AG08395 (cell line): ENCODE measurements at places on chromosomes 5 and 9.
A peak's percentile ranks its signal among the peaks of the same experiment; 100 is the strongest.

GRCh38 chr5:177452688-177453638, 6.3 kb downstream of the PRR7 start:
- no peak for DNase-seq

- no peak for DNase-seq
These were observed 24.3 kb downstream of the SHB start for GRCh38 chr9:38044706-38045105.

DNA sequence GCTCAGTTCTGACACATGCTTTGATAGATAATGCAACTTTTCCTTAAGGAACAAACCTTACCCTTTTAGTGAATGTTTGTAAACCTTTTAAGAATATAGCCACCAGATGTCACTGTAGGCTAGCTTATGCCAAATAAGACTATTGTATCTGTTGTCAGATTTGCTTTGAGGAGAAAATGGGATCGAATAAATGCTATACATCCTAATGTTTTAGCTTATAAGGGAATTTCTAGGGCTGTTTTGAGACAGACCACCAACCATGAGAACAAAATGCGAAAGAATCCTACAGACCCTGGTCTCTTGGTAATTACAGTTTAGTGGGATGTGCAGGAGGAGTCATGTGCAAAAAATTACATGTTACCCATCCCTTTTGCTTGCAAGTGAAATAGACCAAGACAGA, 127.6 kb upstream of the NMUR2 start:
- peak; percentile 46 for DNase-seq

DNA sequence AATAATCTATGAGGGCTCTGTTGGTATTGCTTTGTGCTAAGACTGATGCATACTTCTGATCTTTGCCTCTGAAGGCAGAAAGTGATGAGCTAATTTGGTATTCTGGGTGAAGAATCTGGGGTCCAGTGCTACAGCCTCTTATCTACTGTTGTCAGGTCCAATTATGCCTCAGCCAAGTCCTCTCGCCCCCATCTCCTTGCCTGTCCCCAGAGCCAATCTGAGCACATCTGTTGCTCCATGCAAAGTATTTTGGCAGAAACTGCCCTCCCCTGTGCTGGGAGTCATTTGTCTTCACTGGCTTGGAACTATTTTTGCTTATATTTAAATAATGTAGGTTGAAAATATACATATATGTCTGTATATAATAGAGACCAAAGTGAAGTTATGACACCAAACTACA, 23.4 kb downstream of the LSM11 start:
- no peak for DNase-seq

GRCh38 chr9:121498487-121499176, 1.0 kb downstream of the GGTA1 start:
- peak; percentile 41 for DNase-seq

DNA sequence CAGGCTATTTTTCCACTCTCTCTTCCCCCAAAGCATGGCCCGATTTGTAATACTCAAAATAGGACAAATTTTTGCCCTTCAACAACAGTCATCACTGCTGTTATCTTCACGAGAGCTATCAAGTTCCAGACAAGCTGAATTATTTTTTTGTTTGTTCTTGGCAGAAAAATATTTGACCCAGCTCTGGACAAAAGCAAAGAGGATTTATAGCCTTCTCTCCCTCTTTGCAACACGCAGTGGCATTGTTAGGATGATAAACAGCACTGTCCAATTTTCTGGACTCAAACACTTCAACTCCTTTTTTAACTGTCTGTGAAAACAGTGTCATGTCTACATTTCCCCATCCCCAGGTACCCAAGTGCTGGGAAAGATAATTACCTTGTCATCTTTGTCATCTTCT, 160.3 kb downstream of the SLF1 start:
- no peak for DNase-seq

DNA sequence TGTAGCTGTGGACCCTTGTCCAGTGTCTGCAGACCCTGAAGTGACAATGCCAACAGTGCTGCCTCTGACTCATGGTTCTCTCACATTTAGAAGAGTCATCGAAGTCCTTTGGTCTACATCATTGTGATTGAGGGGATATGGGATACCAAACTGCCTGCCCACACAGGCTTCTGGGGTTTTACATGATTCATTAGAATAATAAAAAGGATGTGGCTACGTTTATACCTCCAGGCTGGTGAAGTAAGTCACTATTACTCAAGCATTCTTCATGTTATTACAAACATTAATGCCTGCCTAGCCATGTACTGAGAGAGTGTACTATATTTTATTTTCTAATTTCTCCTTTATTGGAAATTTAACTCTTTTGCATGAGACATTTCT, 365.7 kb downstream of the SPATA31D1 start:
- peak; percentile 63 for DNase-seq

DNA sequence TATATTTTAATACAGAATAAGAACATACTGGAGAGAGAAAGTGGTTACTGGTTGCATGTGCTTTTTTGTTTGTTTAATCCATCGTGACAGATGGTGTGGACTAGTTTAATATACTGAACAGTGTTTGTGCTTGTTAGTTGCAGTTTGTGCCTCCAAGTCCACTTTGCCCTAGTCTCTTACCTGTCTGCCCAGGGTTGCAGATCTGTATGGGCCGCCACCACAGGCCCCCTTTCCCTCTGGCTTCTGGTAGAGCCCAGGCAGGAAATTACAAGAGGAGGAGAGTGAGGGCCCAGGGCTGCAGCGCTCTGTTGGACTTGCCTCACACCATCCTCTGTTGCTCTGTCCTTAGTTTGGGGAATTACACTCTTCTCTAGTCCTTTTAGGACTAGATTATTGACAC, 166.4 kb downstream of the KDM4C start:
- no peak for DNase-seq

DNA sequence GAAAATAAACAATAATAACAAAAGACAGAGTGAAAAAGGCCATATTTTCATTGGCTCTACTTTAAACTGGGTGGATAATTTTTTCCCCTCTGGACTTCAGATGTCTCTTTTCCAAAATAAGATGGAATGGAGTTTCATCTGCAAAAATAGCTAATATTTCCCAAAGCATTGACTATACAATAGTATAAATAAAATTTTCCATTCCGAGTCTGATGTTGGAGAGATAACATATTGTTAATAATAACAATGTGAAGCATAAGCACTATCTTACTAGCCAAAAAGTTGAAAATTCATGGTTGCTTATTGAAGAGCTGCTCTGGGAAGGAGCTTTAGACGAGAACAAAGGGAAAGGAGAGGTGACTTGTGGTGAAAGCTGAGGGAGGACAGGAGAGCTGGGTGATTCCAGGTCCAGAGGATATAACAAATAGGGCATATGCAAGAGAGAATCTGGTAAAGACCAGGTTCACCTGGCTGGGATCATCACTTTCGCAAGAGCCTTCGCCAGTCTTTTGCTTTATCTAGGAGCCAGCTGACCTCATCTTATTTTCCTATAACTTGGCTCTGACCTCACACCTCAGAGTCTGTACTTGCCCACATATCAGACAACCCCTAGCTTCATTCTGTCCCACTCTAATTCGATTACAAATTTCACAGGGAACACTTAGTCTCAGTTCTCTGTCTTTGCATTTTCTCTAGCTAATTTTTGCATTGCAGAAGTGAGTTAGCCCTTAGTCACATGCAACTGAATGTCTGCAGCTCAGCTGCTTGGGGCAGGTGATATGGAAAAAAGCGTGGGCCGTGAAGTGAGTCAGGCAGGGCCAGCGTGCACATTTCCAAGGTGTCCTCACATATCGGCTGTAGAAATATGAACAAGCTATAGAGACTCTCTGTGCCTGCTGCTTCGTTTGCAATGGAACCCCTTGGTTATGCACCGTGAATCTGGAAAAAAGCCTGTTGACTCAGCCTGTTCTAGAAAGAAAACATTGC, 7.6 kb upstream of the ZNF474 start:
- no peak for DNase-seq

GRCh38 chr5:151030056-151030336, 9.6 kb downstream of the GPX3 start:
- DNase-seq: no peak

- no peak for DNase-seq
These were observed 2.8 kb upstream of the TEX10 start for GRCh38 chr9:100355561-100355960.

- DNase-seq: no peak
These were observed 19.9 kb upstream of the ZFAND5 start for GRCh38 chr9:72384710-72385485.

DNA sequence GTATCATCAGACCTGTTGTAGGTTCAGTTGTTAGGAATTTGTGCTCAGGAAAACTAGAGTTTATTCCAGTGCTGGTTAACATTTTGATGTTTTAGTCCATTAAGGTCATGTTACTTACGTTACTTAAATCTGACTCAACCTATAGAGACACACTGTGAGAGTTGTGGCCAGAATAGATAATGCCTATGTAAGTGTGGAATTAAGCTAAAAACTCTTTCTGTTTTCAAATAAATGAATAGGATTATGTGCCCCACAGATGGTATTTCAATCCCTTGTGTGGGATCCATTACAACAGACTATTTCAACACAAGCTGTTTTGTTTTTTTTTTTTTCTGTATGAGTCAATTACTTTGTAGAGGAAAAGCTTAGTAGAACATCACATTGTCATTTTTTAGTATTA, 68.1 kb downstream of the MEGF10 start:
- DNase-seq: peak; percentile 33

GRCh38 chr9:114909661-114910060, 20.7 kb downstream of the TNFSF8 start:
- DNase-seq: no peak

DNA sequence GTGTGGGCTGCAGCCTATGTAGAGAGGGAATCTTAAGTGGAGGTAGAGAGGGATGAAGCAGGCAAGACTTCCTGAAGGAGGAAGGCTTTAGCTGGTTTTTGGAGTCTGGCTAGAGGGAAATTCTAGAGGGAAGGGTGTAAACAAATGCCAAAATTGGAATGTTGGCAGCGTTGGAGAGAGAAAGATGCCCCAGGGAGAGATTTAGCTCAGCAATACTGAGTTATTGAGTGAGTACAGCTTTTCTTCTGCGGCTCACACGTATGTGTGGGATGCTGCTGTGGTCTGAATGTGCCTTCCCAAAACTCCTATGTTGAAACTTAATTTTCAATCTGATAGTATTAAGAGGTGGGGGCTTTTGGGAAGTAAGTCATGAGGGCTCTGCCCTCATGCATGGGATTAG, 24.5 kb upstream of the GLRA1 start:
- no peak for DNase-seq

- peak; percentile 79 for DNase-seq
These were observed 64.0 kb downstream of the RETREG1 start for GRCh38 chr5:16552666-16553343.

DNA sequence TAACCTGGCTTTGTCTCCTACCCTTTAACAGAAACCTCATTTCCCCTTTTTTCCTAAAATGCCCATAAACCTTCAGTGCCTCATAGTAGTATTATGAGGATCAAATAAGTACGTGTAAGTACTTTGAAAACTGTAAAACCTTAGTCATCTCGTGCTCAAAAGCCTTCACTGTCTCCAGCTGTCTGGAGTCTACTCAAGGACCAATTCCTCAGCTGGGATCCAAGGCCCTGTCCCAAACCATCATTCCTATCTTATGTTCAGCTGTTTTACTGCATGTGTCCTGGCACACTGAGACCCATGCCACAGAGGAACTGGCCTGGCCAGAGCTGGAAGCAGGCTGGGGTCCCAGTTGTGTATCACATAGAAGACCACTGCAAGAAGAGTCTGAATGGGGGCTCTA, 15.9 kb downstream of the ADAMTSL1 start:
- DNase-seq: peak; percentile 51

DNA sequence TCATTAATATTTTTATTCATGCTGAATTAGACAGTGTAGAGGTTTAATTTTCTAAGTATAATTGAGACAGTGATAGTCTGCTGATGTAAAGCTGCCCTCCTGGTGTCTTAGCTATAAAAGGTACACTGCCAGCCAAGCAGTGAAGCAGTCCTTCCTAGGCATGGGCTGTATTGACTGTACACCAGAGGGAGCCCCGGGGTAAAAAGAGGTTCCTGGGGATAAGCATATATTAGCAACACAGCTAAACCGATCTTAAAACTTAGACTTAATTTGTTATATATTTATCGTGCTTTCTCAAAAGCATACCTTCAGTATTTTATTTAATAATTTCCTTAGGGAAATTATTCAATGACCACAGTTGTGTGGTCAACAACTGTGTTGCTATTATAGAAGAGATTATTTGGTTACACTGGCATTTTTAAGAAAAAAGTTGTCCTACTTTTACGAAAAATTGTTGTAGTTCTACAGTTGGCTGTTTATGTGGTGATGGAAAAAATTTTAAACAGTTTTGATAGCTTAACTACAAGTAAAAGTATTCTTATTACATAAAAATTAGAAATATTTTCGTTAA, 68.8 kb downstream of the ELL2 start:
- peak; percentile 36 for DNase-seq

GRCh38 chr5:57662991-57663390, 180.4 kb upstream of the ACTBL2 start:
- DNase-seq: no peak

- DNase-seq: no peak
These were observed 119.7 kb upstream of the ELL2 start for GRCh38 chr5:96081276-96081858.

GRCh38 chr5:32638309-32638708, 53.0 kb downstream of the SUB1 start:
- DNase-seq: no peak

- no peak for DNase-seq
These were observed 220.2 kb downstream of the ADAMTS6 start for GRCh38 chr5:65261499-65261898.

- peak; percentile 42 for DNase-seq
These were observed 10.5 kb downstream of the GRAMD2B start for GRCh38 chr5:126433701-126434100.

GRCh38 chr9:126230692-126231091, 95.9 kb upstream of the MVB12B start:
- no peak for DNase-seq

GRCh38 chr5:54632131-54632701, 114.7 kb downstream of the SNX18 start:
- DNase-seq: peak; percentile 18

DNA sequence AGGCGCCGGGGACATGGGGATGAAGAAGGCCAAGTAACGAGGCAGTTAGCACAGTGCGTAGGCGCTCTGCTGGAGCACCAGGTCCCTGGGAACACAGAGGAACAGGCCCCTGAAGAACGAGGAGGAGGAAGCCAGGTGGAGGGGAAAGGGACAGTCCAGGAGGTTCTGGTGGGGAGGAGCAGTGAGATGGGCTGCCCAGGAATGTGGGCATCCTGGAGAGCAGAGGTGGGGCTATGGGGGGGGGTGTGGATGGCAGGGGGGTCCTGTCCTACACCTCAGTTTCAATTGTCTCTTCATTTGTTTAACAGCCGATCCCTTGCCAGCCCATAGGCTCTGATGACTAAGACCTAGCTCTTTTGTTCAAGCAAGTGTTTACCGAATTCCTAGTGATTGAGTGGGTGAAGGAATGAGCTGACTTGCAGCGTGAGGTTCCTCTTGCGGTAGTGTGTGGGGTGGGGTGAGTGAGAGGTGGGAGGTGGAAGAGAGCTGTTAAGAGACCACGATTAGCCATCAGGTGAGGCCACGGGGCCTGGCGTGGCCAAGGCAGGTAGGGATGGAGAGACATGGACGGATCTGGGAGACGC, 8.4 kb upstream of the PHYHD1 start:
- DNase-seq: peak; percentile 78
